ENCODE measurements at places on chromosomes 3 and 15.

GRCh38 chr3:72432246-72432645, 416.0 kb downstream of the SHQ1 start:
- DNase-seq: no peak

- no peak for DNase-seq
Observed at GRCh38 chr15:76376816-76377215, 40.2 kb downstream of the ISL2 start.

DNA sequence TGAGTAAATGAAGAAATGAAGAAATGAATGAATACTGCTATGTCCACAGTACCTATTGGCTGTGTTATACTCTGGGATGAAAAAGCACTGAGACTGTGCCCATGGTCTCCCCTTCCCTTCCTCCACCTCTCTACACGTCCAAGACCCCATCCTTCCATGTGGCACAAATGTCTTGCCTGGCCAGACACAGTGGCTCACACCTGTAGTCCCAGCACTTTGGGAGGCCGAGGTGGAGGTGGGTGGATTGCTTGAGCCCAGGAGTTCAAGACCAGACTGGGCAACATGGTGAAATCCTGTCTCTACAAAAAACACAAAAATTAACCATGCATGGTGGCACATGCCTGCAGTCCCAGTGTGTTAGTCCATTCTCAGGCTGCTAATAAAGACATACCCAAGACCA, 200.1 kb downstream of the FAM43A start:
- DNase-seq: no peak

DNA sequence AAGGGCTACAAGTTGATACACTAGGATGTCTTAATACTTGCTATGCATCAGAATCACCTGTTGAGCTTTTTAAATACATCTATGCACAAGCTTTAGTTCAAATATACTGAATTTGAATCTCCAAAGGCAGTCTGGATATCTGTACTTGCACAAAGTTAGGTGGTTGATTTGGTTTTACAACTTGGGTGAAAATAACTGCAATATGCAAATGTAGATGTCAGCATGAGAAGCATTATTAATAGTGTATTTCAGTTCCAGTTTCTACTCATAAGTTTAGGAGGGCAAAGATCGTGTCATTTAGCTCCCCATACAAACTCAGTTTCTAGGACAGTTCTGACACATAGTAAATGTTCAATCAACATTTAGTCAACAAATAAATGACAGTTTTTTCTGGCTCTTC, 25.6 kb downstream of the IQCB1 start:
- DNase-seq: peak; percentile 45

- no peak for DNase-seq
Observed at GRCh38 chr3:120907659-120908029, 361 bp upstream of the STXBP5L start.

DNA sequence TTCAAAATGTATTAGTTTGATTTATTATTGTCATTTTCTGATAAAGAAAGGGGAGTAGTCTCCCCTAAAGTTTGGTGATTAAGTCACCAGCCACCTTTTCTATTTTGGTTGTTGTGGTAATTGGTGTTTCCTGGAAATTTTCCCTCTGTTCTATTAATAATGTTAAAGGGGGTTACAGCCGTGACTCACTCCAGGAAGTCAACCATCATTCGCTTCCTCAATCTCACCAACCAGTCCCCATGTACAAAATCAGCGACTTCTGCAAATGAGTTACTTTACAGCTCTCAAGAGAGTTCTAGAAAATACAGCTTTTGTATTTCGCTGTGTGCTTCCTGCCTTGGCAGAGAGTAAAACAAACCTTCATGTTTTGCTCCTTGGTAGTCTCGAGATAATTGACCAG, 285.1 kb downstream of the LPP start:
- peak; percentile 27 for DNase-seq

GRCh38 chr15:90817117-90818057, 51.0 kb upstream of the FURIN start:
- no peak for DNase-seq

GRCh38 chr15:62021991-62022600, 38.2 kb downstream of the VPS13C start:
- no peak for DNase-seq

DNA sequence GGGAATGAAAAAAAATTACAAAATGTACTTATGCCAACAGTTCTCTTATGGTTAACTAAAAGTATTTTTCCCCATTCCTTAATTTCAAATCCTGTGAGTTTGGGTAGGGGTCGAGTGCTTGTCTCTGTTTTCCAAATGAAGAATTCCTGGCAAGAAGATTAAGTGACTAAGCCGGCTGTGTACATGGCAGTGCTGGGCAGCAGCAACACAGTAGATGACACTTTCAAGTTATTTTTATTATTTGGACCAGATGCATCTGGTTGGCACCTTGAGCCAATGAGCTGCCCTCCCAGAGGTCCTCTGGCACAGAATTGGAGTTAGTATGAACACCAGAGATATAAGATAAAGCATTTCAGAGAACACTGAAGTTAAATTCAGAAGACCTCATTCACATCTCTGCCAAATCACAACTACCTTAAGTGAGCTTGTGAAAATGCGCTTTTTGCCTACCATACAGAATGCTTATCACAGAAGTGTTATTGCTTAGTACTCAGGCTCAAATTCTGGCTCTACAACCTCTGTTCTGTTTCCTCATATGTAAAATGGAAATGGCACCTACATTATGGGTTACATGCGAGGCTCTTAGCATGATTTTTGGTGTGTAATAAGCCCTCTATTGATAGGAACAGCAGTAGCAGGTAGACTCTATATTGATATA, 256.9 kb downstream of the UBE2E2 start:
- DNase-seq: no peak

DNA sequence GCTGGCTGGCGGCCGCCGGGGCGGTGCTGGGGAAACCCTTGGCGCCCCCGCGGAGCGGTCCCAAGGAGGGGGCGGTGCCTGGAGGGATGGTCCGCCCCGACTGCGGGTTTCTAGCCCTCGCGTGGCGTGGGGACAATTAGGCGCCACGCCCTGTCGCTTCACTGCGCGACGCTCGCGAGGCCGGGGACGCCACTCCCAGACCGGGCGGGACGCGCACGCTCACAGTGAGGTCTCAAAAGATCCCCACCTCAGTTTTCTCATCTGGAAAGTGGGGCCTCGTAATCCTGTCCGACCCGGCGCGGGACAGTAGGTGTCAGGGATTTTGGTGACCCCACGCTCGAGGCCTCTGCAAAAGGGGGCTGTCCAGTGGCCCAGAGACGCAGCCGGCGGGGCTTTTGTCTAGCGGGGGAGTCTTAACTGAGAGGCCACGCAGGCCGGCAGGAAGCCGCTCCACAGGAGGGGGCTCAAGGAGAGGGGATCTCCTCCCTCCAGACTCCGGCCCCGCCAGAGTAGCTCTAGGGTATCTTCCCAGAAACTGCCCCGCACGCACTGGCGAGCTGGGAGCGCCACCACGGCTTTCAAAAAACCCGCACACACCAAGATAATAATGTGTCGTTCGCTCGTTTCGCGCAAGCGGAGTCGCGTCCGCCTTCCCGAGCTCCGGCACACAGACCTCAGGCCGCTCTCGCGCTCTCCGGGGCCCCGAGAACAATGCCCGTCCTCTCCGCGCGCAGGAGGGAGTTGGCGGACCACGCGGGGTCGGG, 710 bp upstream of the CLK3 start:
- DNase-seq: no peak

DNA sequence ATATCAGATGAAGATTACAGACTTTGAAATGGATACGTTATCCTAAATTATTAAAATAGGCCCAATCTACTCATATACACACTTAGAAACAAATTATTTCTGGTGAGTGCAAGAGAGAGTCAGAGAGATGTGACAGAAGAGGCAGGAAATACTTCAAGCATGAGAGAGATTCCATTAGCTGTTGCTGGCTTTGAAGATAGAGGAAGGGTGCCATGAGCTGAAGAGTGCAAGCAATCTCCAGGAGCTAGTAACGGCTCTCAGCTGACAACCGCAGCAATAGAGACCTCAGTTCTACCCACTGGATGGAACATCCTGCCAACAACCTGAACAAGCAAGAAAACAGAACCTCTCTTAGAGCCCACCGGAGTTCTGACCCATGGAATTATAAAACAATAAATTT, 270.7 kb upstream of the SLITRK3 start:
- DNase-seq: no peak

DNA sequence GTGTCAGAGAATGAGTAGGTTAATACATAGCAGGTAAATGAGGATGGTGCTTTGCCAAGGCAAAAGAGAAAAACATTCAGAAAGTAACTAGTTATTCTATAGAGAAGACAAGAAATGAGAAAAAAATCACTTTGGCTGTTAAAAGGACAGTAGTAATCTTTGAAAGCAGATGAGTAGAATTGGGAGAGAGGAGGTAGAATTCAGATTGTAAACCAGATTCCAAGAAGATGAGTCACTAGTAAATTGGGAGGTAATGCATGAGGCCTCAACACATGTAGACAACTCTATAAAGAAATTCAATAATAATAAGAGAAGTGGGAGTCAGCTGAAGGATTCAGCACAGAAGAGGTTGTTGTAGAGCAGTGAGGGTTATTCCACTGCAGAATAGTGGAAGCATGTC, 81.4 kb downstream of the MBNL1 start:
- no peak for DNase-seq

GRCh38 chr3:192892981-192893700, 24.5 kb downstream of the MB21D2 start:
- DNase-seq: peak; percentile 69
